HT1080 (cell line): ENCODE measurements at places on chromosomes 2 and 18. TPM values are rescaled to one million over a fixed set of nuclear protein-coding genes. Genes with fewer than 3 reads are reported as not detected.

- no peak for DNase-seq
Measured at GRCh38 chr2:197675711-197676188, 363 bp upstream of the RFTN2 start.

- DNase-seq = no peak
Measured at GRCh38 chr2:14551069-14551468, 81.4 kb upstream of the LRATD1 start.

DNA sequence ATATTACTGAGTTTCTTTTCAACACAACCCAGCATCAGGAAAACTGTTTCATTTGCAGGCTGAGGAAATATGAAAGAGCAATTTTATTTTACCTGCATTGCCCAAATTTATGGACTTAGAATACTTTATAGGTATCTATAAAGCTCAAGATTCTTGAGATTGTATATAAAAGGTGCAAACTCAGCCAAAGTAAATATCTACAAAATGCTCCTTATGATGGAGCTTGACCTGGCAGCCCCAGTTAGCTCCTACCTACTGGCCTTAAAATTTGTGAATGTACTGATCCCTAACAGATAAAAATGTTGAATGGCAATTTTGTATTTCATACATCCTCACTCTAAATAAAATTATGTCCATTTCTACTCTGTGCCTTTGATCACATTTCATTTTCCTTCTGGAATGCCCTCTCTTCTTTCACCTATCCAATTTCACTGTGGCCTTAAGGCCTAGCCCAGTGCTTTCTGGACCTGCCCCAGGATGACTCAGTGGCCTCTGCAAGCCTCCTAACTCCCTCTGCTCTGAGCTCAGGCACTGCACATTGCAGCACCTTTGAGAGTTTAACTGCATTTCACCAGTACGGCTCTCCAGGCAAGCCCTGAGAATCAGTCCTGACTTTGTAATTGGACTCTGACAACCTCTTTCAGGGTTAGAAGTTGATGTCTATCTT lies 125.9 kb downstream of the ANTXR1 start:
- peak; percentile 91 for DNase-seq

DNA sequence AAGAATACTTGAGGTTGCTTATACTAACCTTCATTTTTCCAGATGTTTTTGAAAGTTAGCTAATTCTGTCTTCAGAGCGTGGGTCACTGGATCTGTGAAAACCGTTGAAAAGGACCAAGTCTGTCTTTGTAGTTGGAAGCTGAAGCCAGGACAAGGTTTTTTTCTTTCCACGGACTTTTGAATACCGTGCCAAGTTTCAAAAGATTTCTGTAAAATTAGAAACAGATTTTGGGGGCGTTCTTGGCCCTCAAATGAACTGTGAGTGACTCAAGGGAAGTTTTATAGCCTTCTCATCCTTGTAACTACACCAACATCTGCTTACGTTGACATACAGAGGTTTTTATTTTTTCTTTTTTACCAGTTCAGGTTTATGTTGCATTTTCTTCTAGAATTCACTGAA lies at the start of gene FAP:
Gene FAP, minus strand, starts transcription at position 152 of the 400 bp plus-strand sequence. Its CDS starts 118 bp downstream, at position 34.
- DNase-seq = no peak

DNA sequence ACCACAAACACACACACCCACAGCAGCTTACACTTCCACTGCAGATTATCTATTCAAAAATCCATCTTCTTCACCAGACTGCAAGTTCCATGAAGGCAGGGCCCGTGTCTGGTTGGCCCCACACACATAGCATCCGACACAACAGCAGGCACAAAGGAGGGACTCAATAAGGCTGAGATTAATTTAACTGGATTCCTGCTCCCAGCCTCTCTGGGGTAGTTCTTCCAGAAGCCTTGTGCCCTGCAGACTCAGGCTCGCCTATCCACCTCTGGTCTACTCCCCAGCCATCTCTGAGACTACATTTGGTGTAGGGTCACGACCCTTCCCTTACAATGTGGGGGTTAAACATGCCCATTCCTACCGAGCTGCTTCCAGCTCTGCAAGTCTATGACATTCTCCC lies 57.7 kb downstream of the TRABD2A start:
- no peak for DNase-seq

The RAX gene
- total RNA-seq = not detected in 2 replicates
